ENCODE measurements at places on chromosomes 7 and 10. TPM values are rescaled to one million over a fixed set of nuclear protein-coding genes. Genes with fewer than 3 reads are reported as not detected.

DNA sequence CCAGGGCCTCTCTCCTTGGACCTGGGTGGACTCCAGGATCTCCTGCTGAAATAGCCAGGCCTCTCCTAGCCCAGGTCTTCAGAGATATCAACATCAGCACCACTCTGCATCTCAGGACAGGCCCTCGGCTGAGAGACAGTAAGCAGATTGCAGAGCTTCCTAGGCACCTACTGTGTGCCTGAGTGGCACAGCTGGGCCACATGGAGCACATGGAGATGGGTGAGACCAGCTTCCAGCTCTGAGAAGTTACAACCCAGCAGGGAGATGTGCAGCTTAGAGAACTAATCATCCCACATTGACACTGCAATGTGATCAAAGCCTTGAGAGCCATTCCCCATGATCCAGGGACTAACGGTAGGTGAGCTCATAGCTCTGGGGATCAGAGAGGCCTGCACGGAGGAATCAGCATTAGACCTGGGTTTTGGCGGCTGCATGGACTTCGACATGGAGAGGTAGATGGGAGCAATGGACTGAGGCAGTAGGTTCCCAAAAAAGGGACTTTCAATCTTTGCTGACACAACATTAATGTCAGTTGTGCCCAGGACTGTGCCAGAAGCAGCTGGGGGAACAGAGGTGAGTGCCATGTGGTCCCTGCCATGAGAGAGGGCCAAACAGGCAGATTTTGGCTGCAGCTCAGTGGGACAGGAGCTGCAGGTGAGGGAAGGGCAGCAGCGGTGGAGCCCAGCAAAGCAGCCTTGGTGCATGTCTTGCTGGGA is 76.0 kb upstream of the LEP start:
- DNase-seq: no peak

DNA sequence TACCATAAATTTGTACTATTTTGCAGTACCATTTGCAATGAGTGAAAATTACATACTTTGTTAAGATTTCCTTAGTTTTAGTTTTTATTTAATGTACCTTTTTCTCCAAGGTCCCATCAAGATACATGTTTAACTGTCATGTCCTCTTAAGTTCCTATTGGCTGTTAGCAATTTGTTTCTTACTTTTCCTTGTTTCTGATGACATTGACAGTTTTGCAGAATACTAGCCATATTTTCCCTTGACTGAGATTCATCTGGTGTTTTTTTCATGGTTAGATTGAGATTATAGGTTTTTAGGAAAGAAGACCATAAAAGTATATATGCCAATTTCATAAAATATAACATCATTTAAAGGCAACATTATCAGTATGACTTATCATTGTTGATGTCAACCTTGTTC is 376.8 kb upstream of the STEAP1 start:
- no peak for DNase-seq

SPDYE11 gene
- polyA plus RNA-seq: 1.6 TPM

DNA sequence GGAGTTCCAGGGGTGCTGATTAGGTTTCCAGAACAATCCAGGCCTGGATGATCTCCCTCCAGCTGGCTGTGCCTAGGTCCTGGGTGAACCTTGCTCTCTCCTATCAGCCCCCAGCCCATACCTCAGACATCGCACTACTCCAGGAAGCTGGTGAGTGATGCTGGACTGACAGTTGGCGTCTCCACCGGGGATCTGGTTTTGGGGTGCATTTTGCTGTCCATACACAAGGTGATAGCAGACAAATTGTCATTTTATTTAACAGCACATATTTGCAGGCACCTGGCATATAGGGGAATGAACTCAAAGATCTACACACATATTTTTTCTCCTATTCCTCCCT is 601.2 kb downstream of the LRMDA start:
- no peak for DNase-seq

GRCh38 chr10:88413412-88413811 is 169.7 kb downstream of the RNLS start:
- no peak for DNase-seq

ZNF273 gene
- polyA plus RNA-seq: 13.8 TPM

GRCh38 chr10:49110684-49111319 is 4.5 kb downstream of the VSTM4 start:
- DNase-seq: no peak

- no peak for DNase-seq
These were observed 20.2 kb downstream of the C10orf71 start for GRCh38 chr10:49319206-49319605.

GRCh38 chr10:13567030-13567429 is 19.7 kb upstream of the PRPF18 start:
- no peak for DNase-seq
